ENCODE measurements at places on chromosomes 12 and 14.

DNA sequence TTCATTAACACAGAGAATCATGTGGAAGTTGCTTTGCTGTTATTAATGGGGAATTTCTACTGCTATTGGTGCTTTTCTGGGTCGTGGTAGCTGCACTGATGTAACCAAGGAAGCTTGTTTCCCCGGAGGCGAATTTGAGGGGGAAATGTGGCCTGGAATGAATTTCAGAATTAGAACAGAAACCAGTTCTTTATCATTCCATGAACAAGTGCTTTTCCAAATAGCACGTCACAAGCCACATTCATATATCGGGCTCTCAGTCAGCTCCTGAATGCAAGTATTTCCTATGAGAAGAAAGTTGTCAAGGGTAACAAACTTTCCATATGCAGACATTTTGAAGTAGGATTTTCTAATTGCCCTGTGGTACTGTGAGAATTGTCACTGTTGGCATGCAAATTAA, 1353.2 kb downstream of the AACS start:
- DNase-seq, result no peak

DNA sequence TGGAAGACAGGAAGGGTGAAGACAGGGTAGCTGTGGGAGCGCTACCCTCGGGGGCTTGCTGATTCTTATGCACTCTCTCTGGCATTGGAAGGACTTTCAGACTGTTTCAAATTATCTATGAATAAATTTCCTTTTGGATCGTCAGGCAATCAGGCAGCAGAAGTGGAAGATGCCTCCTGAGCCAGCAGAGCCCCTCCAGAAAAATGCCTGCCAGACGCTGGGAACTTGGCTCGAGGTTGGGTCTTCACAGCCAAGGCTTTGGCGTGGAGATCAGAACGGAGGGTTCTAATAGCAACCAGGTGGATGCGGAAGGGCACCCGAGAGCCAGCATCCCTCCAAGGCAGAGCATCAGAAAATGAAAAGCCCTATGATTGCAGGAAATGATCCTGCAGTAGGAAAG, 119.2 kb upstream of the RFLNA start:
- no peak for DNase-seq

GRCh38 chr14:99612071-99612737, 8.2 kb upstream of the CCDC85C start:
- no peak for DNase-seq

DNA sequence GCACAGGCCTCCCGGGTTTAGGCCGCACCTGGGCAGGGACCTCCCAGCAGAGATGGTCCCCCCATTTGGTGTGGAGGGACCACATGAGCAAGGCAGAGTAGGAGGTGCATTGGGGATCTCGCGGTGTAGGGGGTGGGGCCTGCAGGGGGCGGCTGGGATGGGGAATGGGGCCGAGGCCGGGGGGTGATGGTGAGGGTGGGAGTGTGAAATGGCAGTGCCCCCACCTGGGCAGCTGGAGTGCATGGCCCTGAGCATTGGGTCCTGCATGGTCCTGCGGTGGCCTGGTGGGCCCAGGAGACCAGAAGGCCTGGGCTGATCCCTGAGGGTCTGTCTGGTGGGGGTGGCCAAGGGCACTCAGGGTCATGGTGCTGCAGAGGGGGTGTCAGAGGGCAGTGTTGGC, 111.8 kb downstream of the KIF26A start:
- no peak for DNase-seq
